Cortex of kidney (tissue), 1 donor: ENCODE measurements at places on chromosomes 13 and 19.

GRCh38 chr13:99686944-99687411 lies 185.7 kb downstream of the TM9SF2 start:
- no peak for DNase-seq

DNA sequence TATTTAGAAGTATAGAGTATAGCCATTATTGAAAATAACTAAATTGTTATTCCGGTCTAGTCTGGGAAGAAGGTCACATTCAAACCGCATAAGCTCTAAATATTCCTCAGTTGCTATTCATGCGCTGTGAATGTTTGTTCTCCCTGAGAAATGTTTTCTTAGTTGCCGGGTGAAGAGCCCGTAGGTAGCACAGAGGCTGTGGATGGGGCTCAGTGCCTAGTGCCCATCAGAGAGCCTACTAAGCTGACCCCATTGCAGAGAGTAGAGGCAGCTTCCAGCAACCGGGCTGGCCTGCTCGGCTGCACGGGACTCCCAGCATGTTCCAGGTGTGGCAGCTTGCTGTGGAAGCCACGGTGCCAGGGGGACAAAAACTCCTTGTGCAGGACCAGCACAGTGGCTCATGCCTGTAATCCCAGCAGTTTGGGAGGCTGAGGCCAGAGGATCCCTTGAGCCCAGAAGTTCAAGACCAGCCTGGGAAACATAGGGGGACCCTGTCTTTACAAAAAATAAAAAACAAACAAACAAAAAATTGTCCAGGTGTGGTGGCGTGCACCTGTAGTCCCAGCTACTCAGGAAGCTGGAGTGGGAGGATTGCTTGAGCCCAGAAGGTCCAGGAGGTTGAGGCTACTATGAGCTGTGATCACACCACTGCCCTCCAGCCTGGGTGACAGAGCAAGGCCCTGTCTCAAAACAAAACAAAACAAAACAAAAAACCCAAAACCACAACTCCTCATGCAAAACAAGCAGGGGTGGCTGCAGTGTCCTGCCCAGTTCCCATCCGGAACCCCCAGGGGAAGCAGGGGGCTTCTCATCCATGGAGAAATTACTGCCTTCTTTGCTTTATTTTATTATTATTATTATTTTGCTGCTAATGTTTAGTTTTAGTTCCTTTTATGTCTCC lies 82.5 kb downstream of the KCTD15 start:
- DNase-seq: no peak

GRCh38 chr19:47253467-47253881 lies 2.9 kb upstream of the CCDC9 start:
- no peak for DNase-seq

GRCh38 chr19:14774373-14774772 lies 4.0 kb downstream of the ADGRE2 start:
- DNase-seq: no peak

DNA sequence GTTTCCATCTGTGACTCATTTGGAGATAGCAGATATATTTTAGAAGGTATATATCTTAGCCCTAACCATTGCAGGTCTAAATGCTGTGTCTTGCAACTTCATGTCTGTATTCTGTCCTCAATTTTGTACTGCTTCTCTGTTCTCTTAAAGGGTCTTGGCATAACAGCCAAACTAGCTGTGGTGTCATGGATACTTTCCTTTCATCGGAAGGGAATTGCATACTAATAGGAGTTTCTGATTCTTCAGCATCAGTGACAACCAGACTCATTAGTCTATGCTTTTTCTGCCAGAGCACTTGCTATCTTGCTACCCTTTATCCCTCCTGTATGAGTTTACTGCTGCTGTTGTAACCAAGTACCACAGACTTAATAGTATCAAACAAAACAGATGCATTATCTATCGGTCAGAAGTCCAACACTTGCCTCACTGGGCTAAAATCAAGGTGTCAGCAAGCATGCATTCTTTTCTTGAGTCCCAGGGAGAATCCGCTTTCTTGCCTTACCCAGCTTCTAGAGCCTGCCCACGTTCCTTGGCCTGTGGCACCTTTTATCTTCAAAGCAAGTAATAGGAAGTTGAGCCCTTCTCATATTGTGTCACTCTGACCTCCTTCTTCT lies 253.1 kb downstream of the HS6ST3 start:
- no peak for DNase-seq

DNA sequence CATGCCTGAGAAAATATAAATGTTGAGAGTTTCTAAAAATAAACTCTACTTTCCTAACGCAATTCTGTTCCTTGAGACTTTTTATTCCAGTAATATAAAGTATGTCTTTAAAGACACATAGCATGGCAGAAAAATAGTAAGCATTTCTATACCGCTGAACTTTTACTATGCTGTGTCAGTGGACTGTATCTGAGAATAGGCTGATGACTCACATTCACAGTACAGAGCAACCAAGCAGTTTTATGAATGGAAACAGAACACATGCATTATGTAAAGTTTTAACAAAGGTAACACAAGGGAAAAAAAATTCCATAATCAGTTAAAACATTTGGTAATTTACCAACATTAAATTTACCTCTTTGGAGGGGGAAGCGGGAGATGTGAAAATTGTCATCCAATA lies 38.4 kb downstream of the ZDHHC20 start:
- DNase-seq: no peak

- no peak for DNase-seq
Observed at GRCh38 chr19:29379257-29380021, 146.4 kb upstream of the VSTM2B start.

DNA sequence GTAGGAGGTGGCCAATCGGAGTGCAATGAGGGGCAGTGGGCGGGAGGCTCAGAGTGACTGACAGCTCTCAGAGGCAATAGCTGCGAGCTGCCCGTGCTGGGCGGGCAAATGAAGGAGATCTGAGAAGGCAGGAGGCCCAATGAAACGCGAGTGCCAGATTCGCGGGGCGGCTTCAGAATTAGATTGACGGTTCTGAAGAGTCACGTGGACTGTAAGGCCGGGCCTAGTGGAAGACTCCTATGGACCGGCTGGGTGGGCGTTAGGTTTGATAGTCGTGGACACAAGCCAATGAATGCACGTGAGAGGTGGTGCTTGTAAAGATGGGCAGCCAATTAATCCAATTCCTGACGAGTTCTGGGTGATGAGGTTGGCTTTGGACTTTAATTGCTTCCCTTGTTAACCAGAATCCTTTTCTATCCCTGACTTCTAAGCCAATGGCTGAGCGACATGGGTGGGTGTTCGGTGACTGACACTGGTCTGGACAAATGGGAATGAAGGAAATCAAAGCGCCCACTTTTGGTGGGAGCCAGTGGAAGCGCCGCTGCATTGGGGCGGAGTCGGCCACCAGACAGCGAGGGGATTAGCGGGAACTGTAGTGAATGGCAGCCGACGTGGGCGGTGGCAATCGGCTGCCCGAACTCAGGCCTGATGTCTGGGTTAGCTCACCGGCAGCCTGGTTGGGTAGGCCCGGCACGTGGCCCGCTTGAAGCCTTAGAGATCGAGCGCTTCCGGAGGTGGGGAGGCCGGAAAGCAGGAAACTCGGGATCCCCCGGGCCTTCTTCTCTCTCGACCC lies 524 bp upstream of the KHSRP start:
- DNase-seq: peak; percentile 81

DNA sequence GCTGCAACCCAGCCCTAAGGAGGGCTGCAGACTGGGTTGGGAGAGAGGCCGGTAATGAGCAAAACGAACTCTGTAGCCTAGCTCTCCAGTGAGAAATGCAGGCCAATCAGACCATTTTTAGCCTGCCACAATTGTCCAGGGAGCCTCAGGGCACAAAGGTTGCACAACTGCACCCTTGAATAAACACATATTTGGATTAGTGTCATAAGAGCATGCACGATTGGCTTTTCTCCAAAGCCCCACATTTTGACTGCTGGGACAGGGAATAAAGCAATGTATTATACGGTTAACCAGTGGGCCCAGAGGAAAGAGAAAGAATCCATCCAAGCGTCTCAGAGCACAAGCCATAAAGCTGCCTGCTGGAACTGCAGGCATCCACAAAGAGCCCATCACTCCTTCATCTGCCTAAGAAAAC lies 729.4 kb upstream of the SGCG start:
- no peak for DNase-seq

DNA sequence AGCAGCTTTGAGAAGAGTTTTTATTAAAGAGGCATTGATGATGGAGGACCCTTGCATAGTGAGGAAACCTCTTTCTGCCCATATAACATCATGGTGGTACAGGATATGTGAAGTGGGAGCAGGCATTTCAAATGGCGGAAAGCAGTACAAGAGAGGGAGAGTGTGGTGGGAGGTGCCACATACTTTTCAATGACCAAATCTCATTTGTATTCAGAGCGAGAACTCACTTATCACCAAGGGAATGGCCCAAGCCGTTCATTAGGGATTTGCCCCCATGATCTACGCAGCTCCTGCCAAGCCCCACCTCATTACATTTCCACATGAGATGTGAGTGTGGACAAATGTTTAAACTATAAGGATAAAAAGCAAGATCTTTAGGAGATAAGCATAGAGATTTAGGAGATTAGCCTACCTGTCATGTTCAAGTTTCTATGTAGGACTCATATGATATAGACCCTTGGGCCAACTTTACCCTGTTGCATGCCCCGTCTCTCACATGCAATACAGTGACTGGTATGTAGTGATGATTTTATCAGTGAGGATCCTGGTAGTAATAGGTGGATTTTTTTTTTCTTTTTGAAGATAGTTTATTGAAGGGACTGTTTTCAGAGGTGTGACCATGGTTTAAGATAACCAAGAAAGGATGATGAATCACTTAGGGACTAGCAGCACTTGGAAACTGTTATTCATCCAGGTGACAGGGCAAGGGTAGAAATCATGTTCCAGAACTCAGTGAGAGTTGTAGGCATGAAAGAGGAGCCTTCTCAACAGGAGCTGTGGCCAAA lies 38.3 kb downstream of the DNAJC15 start:
- no peak for DNase-seq

DNA sequence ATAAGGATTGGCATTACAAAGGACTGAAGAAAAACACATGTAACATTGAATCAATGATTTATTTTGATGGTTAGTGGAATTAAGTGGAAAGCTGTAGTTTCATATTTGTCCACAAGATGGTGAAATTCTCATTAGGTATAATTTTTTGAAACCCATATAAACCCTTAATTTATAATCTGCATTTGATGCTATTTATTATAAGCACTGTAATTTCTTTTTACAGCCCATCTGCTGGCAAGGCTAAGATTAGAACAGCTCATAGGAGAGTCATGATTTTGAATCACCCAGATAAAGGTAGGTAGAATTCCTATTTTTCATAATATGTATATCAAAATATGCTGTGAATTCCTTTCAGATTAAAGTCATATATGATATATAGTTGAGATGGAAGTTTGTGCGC lies 62.2 kb downstream of the DNAJC15 start:
- no peak for DNase-seq

DNA sequence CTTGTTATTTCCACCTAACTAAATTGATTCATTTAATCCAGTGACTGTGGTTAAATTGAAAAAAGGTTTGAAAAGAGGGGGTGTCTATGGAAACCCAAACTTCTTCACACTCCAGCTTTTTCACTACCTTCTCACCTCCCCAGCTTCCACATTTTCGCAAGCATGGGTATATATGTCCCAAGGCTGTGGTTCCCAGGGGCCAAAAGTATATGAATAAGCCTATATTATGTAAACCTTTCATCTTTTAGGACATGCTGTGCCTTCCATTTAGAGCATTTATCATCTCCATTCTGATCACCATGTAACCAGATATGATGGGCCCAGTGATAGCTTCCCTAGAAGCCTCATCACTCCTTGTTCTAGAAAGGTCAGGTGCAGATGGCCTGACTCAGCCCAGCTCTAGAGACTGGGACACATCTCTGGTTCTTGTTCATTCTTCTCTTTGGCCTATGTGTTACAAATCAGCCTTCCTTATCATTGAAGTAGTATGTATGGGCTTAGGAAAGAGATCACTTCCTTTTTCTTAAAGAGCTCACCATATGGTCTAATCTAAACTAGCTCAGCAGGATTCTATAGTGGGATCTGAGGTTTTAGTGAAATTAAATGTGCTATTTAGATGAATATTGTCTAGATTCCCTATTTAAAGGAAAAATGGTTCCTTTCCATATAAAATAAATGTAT lies 19.5 kb upstream of the ARL11 start:
- no peak for DNase-seq

DNA sequence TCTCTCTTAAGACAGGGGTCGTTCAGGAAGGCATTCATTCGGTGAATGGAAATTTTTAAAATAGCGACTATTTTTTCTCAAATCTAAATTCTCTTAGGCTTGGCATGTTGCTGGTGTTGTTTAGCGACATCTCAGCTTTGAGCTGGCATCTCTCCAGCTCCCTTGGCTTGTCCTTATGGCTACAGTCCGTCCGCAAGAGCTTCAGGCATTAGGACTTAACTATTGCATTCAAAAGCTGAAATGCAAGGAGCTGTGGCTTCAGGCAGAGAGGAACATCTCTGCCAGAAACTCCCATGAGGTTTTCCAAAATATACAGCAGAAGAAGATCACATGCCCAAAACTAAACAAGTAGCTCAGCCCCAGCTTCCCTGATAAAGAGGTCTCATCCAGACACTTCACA lies 578.5 kb downstream of the EFNB2 start:
- DNase-seq: no peak

GRCh38 chr13:45723798-45724197 lies 21.7 kb downstream of the CBY2 start:
- no peak for DNase-seq

DNA sequence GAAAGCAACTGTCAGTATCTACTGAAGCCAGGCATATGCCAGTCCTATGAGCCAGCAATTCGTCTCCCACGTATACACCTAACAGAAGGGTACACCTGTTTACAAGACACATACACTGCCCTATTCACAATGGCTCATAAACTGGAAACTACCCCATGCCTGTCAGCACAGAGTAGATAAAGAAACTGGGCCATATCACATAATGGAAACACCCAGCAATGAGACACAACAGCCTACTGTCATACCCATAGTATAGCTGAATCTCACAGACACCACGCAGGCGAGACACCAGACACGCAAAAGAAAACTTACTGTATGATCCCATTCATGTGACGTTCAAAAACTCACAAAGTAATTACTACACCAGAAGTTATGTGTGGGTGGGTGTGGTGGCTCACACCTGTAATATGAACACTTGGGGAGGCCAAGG lies 15.7 kb downstream of the NOSIP start:
- no peak for DNase-seq

GRCh38 chr19:11335449-11336146 lies 3.9 kb downstream of the RAB3D start:
- DNase-seq: no peak

GRCh38 chr13:72194523-72194922 lies 327.5 kb upstream of the DACH1 start:
- no peak for DNase-seq

GRCh38 chr13:113537205-113537604 lies 46.7 kb upstream of the DCUN1D2 start:
- DNase-seq: no peak

- DNase-seq: no peak
Observed at GRCh38 chr19:39568604-39569003, 28.6 kb upstream of the EID2 start.

DNA sequence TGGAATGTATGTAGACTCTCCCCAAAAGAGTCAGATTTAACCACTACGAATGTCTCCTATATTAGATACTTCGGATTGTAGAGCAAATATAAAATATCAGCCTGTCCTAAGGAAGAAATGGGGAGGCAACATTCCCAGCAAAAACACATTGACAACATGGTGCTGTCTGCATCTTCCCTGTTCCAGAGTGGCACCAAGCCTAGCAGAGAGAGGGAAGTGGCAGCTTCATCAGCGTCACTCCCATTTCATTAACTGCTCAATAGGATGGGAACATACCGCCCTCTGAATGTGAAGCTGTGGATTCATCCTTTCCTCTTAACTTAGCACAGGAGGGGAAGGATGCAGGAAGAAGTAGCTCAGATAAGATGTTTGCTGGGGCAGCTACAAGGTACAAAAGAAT lies 45.4 kb downstream of the MYO16 start:
- no peak for DNase-seq
